ENCODE measurements at places on chromosomes 5 and 9.

DNA sequence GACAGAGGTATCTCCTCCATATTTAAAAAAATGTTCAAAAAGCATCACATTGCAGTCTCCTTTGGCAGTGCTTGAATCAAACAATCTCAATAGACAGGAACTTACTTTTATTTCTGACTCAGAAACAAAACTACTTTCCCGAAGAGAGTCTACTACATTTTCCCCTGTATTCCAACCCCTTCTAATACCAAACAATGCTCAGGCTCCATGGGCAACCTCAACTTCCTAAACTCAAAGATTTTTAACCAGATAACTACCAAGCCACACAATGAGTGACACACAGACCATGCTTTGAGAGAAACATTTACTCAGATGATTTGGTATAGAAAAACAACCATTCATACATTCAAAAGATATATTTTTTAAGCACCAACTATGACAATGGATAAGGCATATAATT is 70.5 kb downstream of the APBA1 start:
- no peak for DNase-seq

GRCh38 chr5:121624035-121624434 is 227.6 kb upstream of the FTMT start:
- no peak for DNase-seq

DNA sequence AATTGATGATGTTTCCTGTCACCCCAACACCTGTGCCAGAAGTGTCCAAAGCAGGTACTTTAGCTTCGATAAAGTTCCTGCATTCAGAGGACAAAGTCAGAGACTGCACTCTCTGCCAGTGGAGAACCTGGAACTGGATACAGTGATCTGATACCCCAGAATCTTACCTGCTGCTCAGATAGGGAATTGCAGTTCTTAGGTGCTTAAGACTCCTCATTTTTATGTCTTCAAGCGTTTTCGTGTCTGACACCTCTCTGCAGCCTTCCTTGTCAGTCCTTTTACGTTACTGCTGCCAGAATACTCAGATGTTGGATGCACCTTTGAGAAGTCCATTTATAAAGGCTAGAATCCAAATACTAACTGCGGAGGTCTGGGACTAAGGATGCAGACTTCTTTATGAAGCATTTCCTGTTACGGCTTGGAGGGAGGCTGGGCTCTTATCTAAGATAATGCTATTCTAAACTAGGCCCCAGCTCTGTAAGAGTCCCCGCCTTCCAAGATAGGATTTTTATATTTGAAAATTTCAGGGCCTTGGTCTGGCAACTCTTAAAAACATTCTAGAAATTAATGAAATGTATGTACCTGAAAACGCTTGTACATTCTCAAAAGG is 1.9 kb downstream of the ISOC1 start:
- DNase-seq: no peak

GRCh38 chr5:97788369-97788768 is 605.3 kb upstream of the RIOK2 start:
- no peak for DNase-seq

GRCh38 chr9:129570450-129571297 is 50.2 kb downstream of the C9orf50 start:
- DNase-seq: no peak

Data from activated CD8-positive, alpha-beta memory T cell treated with anti-CD3 and anti-CD28 coated beads for 1 hour (primary cell).